ENCODE measurements at places on chromosomes 2 and 18. TPM values are rescaled to one million over a fixed set of nuclear protein-coding genes. Genes with fewer than 3 reads are reported as not detected.

RAPGEF4 gene
- total RNA-seq, result 4.4 TPM

DNA sequence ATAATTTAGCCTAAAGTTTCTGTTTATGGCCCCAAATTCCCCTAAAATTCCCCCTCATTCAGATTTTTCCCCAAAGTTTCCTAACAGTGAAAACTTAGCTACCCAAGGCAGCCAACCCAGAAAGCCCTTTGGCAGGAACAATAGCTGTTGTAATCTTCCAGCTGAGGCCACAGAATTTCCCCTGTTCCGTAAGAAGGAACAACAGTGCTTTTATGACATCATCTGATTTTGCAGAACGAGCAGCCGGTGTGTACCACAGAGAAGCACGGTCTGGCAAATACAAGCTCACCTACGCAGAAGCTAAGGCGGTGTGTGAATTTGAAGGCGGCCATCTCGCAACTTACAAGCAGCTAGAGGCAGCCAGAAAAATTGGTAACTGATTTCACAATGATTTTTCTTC, 6.3 kb downstream of the TNFAIP6 start:
- DNase-seq, result no peak

GRCh38 chr18:32349728-32350395, 120.8 kb downstream of the GAREM1 start:
- DNase-seq, result no peak

- DNase-seq, result no peak
Observed at GRCh38 chr2:72669121-72669520, 156.7 kb downstream of the EXOC6B start.

SLC16A14 gene
- total RNA-seq, result 9.1 TPM

DNA sequence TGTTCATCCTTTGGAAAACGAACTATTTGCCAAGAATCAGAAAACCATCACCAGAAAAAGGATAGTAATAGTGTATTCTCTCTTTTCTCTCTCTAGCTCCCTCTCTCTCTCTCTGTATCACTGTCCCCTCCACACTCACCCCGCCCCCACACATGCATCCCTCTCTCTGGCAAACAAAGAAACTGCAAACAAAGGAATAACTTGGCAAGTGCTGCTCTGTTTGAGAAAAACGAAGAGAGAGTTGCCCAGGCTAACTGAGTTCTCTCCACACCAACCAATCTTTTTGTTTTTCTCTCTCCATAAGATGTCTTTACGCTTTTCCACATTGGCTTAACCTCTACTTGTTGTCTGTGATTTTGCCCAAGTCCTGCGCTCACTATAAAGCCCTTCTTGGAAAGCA, 316.2 kb downstream of the EPHA4 start:
- DNase-seq, result no peak

TRIP12 gene
- 188 TPM for total RNA-seq

GRCh38 chr2:43848214-43848613, 9.4 kb downstream of the ABCG8 start:
- no peak for DNase-seq

GRCh38 chr2:165573534-165574461, 104.3 kb downstream of the CSRNP3 start:
- peak; percentile 73 for DNase-seq

NETO1 gene
- total RNA-seq, result 13.3 TPM

GRCh38 chr2:28547223-28547860, 51.5 kb downstream of the PLB1 start:
- DNase-seq, result no peak

All from type B pancreatic cell (in vitro differentiated cells).